ENCODE measurements at places on chromosomes 11 and 22.
A peak's percentile ranks its signal among the peaks of the same experiment; 100 is the strongest.

- no peak for DNase-seq
Observed at GRCh38 chr11:120141768-120142423, 4.0 kb upstream of the TRIM29 start.

- peak; percentile 53 for DNase-seq
Observed at GRCh38 chr11:124865181-124865901, at the start of gene ROBO3. Gene ROBO3 (plus strand): TSS chr11:124865432. CDS start chr11:124865578, 146 bp downstream.

DNA sequence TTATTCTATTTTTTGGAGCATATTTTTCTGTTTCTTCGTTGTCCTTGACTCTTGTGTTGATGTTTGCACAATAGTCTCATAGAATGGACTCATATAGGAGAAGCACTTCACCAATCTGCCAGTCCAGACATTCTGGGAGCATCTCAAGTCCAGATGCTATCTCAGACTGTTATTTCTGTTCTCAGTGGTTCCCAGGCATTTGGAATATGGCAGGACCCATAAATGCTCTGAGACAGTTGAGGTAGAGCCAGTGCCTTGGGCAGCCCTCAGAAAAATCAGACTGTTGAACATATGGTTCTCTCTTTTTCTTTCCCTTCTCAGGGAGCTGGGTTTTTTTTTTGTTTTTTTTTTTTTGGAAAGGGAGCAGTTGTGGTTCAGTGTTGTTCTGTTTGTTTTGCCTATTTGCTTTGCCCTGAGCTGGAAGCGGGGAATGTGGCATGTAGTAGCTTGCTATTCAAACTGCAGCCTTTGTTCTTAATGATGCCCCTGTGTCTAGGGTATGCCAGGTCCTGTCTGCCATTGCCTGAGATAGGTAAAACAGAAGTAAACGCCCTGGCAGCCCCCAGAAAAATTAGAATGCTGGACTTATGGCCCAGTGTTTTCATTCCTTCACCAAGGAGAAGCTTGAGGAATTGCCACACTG, 3.7 kb upstream of the MS4A2 start:
- DNase-seq: no peak

DNA sequence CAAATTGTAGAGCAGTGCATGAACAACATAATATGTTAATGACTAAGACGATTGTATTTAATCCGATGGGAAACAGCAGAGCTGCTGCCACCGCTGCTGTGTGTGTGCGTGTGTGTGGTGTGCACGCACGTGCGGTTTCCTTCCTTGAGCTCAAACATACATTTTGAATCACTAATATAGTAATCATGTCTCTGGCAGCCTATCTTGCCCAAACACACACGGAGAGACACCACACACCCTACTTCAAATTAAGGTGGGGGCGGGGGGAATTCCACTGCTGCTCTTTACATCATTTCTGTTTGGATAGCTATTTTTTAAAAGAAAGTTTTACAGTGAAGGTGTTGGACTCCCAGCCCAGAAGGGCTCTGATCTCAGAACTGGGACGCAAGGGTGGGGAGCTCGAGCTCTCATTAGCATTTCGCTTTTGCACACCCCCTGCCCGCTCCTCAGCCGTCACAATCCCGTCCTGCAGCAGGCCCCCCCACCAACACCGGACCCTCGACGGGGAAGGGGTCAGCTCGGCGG, 651 bp upstream of the FAM83F start:
- DNase-seq: peak; percentile 96

DNA sequence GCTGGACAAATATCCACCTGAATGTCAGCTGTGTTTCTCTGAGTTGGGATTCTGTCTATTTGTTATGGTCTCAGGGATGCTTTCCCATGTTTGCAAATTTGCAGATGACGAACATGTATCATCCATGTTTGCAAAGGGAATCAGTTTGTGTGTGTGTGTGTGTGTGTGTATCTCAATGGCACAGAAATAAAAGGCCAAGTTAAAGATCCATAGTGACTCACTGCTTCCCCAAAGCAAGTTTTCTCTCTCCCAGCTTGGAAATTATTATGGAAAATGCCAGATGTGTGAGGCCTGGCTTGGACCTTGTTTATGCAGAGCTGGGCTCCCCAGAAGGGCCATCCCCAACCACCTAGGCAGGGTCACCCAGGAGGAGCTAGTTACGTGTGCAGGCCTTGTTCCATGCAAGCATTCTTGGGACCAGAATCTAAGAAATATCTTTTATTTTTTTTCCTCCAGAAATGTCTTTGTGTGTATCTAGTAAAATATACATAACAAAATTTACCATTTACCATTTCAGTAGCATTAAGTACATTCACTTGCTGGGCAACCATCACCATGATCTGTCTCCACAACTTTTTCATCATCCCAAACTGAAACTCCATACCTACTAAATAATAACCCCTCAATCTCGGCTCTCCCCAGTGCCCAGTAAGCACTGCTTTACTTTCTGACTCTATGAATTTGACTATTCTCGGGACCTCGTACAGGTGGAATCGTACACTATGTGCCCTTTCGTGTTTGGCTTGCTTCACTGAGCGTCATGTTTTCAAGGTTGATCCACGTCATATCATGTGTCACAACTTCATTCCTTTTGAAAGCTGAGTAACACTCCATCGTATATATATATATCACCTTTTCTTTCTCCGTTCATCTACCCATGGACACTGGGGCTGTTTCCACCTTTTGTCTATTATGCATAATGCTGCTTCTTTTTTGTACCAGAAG, 56.6 kb upstream of the WNT7B start:
- DNase-seq: no peak

- DNase-seq: no peak
Observed at GRCh38 chr22:40108396-40108795, 69.3 kb upstream of the TNRC6B start.

GRCh38 chr11:70364178-70364577, 34.2 kb upstream of the CTTN start:
- DNase-seq: no peak

DNA sequence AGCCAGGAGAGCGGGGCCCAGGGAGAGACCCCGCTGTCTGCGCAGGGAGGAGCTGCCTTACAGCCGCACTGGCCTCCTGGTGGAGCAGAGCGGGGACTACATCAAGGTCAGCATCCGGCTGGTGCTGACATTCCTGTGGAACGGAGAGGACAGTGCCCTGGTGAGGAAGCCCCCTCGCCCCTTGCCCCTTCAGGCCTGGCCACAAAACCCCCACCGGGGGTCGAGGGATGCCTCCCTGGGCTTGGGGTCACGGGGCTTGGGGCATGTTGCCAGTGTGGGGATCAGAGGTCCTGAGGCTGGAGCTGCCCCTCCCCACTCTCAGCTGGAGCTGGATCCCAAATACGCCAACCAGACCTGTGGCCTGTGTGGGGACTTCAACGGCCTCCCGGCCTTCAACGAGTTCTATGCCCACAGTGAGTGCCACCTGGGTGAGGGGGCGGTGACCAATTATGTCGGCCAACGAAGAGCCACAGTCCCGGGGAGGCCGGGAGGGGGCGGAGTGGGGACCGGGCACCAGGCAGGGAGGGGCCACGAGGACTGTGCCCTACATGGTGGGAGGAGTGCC, 4.2 kb downstream of the MUC5B start:
- DNase-seq: no peak

DNA sequence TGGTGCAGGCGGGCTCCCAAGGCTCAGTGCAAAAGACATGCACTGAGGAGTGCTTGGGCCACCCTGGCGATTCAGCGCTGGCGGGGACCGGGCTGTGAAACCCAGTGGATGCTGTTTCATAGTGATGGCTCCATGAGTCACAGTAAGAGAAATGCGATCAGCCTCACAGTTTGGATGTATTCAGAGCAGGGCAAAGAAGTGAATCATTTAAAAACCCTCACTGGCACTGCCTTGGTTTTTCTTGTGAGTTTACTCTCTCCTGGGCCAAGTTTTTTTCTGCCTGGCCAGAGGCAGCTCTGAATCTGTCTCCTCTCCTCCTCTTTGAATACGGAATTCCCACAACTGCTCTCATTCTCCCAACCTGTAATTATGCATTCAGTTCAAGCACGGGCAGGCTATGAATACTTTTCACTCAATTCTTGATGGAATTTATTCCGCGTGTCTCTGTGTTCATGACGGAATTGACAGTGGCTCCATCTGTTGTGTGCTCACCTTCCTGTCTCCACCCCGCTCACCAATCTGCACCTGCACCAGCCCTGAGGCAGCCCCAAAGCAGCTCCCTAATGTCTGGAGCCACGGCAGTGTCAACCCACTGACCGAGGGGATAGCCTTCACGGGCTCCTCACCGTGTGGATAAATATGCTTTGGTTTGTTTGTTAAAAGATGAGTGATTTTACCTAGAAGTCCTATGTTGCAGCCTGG, 14.9 kb downstream of the ADAMTS8 start:
- DNase-seq: no peak

DNA sequence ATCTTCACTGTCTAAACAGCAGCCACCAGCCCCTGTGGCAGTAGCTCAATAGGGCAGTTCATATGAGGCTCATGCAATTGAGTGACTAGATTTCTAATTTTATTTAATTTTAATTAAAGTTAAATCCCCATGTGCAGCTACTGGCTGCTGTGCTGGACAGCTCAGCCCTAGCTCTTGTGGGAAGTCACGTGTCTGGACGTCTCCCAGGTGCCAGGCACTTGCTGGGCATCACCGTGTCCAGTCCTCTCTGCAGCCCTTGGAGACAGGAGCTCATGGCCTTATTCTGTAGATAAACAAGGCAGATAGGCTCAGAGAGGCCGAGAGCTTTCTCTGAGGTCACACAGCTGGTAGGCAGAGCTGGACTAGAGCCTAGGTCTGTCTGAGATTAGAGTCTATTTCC, 95.0 kb downstream of the ARHGAP8 start:
- DNase-seq: no peak

DNA sequence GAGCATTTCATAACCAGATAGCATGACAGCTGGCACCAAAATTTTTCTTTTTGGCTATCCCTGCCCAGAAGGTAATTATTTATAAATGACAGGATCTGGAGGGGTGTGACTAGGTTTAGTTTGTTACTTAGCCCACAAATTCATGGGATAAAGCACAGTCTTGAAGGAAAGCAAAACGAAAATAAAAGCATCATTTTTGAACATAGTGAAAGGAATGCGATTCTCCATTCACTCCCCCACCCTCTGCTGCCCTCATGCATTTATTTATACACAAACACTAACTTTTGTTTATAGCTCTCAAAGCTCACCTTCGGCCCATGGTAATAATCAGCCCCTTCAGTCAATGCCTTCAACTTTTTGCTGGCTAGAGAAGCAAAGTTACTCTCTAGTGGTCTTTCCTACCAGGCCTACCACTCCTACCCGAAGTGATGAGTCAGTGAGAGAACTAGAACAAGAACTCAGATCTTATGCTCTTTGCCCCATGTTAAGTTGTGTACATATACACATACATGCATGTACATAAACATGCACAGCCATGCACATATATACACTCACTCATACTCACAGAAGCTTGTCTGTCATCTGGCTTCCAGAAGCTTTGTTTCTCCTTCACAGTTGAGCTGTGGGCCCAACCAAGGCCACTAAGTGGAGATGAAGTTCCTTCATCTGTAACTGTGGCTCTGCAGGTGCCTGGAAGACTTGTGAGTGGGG, 22.6 kb downstream of the CALCA start:
- DNase-seq: no peak

DNA sequence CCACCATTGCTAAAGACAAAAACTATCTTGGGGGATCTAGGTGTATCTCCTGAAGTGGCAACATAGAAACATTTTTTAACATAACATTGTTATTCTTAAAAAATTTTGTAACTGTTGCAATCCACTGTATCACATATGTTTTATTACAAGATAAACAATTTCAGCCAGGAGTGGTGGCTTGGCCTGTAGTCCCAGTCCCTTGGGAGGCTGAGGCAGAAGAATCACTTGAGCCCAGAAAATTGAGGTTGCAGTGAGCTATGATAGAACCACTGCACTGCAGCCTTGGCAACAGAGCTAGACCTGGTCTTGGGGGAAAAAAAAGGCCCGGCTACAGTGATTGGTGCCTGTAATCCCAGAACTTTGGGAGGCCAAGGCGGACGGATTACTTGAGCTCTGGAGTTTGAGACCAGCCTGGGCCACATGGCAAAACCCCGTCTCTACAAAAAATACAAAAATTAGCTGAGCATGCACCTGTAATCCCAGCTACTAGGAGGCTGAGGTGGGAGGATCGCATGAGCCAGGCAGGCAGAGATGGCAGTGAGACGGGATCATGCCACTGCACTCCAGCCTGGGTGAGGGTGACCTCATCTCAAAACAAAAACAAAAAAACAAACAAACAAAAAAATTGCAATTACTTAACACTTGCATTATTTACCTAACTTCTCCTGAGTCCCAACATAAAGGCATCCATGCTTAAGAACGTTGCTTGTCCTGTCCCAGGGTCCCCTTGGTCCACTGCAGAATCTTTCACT, 1.5 kb upstream of the DEPDC5 start:
- no peak for DNase-seq

GRCh38 chr22:28953403-28953802, 70.0 kb downstream of the ZNRF3 start:
- DNase-seq: no peak

GRCh38 chr11:61718621-61719302, 33.7 kb upstream of the MYRF start:
- DNase-seq: peak; percentile 35

DNA sequence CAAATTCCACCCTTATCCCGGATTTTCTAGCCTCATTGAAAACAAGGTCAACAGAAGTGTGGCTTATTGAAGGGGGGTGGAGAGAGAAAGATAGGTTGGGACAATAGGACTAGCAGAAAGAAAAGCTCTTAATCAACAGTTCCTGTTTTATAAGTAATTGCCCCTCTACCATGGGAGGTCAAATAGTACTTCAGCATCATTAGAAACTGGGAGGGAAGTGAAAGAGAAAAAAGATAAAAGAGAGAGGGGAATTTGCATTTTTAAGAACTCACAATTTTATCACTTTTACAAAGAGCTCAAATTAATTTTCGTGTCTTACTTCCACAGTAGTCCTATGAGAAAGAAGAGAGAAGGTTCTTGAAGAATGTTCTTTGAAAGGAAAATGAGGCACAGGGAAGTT, 89.2 kb downstream of the AMOTL1 start:
- DNase-seq: no peak

- DNase-seq: peak; percentile 55
Observed at GRCh38 chr11:107018902-107019493, 722 bp upstream of the GUCY1A2 start.

DNA sequence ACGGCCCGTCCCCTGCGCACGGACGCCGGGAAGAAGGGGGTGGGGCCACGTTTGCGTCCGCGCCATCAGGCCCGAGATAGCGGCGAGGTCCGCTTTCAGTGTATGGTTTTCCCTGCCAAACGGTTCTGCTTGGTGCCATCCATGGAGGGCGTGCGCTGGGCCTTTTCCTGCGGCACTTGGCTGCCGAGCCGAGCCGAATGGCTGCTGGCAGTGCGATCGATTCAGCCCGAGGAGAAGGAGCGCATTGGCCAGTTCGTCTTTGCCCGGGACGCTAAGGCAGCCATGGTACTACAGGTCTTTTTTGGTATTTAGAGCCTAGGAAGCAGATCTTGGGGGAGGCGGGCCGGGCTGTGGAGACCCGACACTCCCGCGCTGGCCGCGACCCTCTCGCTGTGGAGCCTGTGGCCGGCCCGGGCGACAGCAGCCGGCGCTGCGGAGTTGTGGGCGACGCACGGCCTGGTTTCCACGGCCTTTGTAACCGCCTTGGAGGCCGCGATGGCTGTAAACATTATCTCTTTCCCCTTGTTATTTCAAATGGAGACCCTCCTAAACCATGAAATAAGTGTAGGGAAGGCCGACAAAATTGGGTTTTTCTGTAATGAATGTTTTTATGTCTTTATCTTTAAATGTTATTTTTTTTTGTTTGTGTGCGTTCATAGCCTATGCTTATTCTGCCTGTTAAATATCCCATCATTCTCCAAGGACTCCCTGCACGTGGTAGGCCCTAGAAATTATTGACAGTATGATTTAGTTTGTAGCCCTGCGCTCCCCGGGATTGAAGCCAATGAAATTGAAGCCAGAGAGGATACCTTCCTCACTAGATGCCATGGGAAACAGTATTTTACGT, at the start of gene AASDHPPT:
Gene AASDHPPT (plus strand): TSS at position 54 of the 847 bp plus-strand sequence. CDS start 49 bp downstream, at position 103.
- no peak for DNase-seq

GRCh38 chr22:45770506-45770905, 98.9 kb downstream of the ATXN10 start:
- DNase-seq: no peak

Data from common myeloid progenitor, CD34-positive (primary cell).